ENCODE measurements at places on chromosomes 6 and 20.

DNA sequence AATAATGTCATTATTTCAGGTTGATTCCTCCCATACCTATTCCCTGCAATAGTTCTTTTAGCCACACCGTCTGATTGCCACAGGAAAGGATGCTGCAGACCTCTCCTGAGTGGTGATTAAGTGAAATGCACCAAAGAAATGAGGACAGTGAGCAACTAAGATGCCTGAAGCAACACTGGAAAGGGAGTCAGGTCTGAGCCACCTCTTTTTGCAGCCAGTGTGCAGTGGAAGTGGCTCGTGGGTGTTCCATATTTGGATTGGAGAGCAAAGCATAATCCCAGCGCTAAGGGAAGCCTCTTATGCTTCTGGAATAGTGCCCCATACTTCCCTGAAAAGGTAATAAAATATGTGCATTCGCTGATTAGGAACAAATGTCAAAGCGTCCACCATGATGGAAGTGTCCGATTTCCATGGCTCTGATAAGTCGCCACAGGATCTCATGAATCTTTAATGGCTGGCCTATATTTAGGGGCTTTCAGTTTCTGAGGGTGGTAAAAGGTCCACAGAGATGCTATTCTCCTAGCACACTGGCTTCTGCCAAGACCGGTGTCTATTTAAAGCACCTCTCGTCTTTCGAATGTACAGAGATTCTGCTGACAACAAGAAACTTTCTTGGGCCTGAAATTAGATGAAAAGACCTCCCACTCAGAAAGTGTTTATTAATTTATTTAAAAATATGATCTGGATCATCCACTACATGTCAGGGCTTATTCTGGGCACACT, 253.9 kb downstream of the SLC24A3 start:
- no peak for DNase-seq

DNA sequence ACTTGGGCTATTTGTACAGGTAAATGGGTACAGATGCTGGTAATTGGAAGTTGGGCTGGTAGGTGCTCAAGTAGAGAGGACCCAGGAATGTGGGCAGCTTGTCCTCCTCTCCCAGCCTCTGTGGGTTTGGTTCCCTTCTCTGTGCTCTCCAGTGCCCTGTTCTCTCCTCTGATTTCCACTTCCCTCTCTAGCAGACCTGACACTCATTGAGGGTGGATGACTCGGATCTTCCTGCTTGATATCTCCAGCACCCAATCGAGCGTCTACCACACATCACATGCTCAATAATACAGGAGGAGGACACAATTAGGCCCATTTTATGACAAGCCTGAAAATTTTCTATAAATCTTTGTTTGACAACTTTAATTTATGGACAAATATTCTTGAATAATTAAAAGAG, 23.7 kb downstream of the CST1 start:
- no peak for DNase-seq

GRCh38 chr6:105374010-105374420, 28.9 kb downstream of the PREP start:
- no peak for DNase-seq

DNA sequence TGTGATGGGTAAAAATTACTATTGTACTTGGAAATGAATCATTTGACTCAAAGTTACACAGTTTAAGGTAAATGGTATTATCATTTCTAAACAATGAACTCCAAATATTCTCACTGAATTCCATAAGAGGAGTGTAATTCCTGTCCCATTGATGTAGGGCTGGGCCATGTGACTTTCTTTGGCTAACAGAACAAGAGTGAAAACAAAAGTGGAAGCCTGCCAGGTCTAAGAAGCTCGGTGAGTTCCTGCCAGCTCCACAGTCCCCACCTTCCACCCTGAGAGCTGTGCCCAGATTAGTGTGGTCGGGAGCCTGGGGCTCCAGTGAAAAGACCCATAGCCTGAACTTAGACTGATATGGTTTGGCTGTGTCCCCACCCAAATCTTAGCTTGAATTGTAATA, 24.6 kb downstream of the TBXT start:
- DNase-seq, result no peak

DNA sequence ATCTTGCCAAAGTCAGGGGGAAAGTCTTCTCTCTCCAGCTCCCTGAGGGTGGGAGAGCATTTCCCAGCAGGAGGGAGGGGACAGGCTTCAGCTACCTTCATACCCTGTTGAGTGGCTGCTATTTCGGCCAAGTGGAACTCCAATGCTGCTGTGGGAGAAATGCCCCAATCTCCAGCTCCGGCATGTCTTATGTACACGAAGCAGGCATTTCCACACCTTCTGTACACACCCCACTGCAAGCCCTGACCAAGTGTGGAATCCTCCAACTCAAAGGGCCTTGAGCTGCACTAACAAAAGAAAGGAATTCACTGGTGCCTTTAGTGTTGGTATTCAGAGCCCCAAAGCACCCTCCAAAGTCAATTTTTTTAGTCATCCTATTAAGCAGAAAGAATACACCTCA, 313.6 kb upstream of the NT5E start:
- no peak for DNase-seq

DNA sequence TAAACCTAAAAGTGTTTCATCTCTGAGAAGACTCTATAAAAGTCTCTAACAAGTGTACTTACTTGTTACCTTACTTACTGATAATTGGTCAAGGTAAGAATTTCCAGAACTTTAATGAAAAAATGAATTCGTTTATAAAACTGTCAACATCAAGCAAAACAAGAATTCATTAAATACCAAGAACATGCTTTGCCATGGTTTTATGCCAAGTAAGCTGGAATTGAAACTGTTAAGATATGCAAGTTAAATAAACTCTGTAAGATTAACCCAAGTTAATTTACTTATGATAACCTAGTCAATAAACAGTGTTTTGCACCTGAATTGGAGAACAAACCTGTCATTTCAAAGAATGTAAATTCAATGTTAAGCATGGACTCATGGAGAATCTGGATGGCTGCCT, 17.1 kb upstream of the DEFB113 start:
- no peak for DNase-seq

DNA sequence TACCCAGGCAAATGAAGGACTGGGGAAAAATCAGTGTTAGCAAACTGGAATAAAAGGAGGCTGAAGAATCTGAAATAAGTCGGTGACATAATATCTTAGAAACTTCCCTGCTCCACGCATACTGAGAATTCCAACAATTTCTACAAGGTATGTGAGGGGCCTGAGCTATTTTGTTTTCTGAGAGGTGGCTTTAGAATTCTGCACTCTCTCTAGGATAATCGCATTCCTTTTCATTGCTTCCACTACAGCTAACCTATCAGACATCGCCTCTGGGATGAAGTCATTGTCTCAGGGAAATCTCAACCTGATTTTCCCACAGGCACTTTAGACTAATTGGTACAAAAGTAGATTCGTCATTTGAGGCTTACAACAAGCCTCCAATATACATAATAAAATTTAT, 740.8 kb downstream of the PHF3 start:
- DNase-seq, result no peak

DNA sequence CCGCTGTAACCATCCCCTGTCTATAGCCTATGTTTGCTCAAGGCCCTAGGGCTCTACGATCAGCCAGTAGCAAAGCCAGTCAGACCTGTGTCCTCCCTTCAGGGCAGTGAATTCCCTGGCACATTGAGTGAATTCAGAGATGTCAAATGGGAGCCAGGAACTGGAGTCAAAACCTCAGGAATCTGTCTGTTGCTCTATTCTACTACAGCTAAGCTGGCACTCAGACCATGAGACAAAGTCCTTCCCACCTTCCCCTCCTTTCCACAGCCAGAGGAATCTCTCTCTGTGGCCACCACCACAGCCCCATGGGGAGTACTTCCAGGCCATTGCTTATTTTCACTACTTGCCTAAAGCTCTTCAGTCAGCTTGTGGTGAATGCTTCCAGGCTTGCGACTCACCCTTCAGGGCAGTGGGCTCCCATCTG, 82.0 kb downstream of the PKIB start:
- no peak for DNase-seq

DNA sequence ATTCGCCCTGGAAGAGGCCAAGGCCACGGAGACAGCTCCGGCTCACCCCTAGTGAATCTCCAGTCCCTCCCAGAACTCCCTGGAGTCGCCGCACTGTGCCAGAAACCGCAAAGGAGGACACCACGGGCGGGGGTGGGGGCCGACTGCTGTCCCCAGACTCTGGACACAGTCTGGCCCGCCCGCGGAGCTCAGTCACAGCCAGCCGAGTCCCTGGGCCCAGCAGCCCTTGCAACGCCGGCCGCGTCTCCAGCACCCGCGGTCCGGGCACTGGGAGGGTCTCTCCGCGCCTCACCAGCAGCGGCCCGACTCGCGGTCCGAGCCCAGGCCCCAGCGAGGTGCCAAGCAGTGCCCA, 518 bp downstream of the PEX6 start:
- no peak for DNase-seq

DNA sequence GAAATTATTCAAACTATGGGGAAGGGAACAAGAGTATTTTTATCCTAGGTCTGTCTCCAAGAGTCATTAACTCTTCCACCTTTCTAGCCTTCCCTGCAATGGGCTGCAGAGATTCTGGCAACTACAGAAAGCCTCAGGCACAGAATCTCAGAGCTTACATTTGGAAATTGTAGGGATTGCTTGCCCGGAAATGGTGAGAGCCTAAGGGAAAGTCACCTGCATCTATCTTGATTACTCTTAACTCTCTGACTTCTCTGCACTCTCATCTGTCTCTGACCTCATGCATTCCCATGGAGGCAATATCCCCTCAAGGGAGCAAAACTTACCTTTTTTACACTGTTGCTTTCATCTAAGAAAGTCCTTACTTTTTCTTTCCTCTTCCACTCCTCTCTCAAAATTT, 513.2 kb upstream of the MARCKS start:
- no peak for DNase-seq

- no peak for DNase-seq
Observed at GRCh38 chr20:3551681-3552434, 81.0 kb downstream of the ATRN start.

DNA sequence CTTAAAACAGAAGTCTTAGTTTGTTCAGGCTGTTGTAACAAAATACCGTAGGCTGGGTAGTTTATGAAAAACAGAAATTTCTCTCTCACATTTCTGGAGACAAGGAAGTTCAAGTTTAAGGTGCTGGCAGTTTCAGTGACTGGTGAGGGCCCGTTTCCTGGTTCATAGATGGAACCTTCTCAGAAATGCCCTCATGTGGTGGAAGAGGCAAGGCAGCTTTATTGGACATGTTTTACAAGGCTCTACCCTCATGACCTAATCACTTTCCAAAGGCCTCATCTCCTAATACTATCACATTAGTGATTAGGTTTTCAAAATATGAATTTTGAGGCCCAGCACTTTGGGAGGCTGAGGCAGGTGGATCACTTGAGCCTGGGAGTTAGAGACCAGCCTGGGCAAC, 2.4 kb downstream of the HEBP2 start:
- DNase-seq, result no peak

DNA sequence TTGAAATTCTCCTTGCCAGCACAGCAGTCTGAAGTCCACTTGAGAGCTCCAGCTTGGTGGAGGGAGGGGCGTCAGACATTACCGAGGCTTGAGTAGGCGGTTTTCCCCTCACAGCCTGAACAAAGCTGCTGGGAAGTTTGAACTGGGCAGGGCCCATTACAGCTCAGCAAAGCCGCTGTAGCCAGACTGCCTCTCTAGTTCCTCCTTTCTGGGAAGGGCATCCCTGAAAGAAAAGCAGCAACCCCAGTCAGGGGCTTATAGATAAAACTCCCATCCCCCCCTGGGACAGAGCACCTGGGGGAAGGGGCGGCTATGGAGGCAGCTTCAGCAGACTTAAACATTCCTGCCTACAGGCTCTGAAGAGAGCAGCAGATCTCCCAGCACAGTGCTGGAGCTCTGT, 325.3 kb downstream of the GJA1 start:
- DNase-seq, result no peak

DNA sequence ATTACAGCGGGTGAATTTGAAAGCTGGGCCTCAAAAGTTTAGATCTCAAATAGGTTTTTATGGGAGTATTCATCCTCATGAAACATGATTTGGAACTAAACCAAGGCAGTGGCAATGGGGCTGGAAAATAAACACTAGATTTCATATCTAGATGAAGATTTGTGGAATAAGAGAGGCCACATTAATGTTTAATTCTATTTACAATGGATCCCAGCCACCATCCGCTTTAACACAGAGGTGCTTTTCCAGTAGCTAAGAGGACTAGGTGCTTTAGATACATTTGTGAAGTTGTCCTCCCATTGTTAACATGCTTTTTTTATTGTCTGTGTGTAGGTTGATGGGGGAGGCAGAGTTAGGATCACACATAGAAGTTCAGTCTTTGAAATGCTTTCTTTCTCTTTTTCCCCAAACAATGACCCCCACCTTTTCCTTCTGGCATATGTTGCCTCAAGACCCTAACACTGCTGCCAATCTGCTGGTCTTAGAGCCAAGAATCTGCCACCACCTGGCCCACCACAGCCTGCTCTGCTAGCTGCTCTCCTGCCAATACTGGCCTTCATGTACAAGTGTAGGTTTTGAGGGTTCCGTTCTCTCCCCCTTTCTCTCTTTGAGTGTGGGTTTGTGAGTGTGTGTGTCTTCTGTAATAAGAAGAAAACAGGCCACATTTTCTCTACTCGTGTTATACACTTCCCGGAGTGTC, 27.8 kb upstream of the GFRAL start:
- DNase-seq, result no peak

- DNase-seq, result no peak
Observed at GRCh38 chr6:135739288-135739687, 112.2 kb upstream of the PDE7B start.

DNA sequence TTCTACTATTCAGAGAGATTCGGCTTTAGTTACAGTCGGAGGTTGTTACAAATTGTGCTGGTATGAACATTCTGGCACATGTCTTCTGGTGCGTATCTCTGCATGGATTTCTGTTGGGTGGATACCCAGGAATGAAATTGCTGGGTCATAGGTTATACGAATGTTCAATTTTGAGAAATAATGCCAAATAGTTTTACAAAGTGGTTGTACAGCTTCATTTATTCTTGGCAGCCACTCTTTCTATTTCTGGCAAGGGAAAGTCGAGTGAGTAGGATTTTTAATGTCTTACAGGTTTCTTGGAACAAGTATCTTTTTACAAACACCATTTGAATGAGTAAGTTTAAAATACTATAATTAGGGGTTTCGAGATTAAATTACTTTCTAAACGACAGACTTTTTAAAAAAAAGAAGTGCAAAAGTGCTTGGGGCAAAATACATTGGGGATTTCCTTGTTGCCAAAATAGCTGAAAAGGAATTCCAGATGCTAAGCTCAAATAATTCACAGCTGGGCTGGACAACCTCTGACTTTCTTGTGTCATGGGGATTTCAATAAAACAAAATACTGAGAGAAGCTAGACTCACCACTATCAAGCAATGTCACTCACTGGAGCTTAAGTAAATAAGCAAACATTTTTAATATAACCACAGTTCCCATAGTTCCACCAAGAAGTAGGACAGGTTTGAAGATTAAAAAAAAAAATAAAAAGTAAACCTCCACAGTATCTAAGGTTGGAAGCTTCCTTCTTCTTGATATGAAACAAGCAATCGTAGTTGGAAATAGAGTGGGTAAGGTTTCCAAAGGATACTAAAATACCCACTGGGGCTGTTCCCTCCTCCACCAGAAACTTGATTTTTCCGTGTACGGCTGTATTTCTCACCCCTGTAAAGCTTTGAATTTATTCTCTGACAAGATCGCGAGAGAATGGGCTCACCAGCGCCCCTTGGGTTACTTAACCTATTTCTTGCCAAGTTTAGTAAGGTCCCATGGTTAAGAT, 21.6 kb upstream of the GFOD1 start:
- DNase-seq, result no peak
